ENCODE measurements at places on chromosomes 11 and 22.

DNA sequence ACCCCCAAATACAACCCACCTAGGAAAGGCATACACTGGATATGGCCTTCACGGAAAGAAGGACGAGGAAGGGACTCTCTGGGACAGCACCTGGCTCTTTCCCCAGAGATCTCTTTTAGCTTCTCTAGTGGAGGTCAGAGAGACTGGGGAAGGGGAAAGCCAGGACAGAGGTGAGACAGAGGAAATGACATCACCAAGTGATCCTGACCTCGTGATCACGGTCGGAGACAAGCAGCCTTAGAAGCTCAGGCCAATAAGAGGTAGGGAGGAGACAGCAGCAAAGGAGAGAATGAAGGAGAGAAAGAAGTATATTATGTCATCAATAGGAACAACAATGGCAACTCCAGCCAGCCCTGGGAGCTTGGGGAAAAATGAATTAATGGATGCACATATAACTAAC is 15.4 kb upstream of the TMPRSS13 start:
- DNase-seq = no peak

GRCh38 chr22:26709617-26710390 is 52.4 kb downstream of the MIAT start:
- no peak for DNase-seq

DNA sequence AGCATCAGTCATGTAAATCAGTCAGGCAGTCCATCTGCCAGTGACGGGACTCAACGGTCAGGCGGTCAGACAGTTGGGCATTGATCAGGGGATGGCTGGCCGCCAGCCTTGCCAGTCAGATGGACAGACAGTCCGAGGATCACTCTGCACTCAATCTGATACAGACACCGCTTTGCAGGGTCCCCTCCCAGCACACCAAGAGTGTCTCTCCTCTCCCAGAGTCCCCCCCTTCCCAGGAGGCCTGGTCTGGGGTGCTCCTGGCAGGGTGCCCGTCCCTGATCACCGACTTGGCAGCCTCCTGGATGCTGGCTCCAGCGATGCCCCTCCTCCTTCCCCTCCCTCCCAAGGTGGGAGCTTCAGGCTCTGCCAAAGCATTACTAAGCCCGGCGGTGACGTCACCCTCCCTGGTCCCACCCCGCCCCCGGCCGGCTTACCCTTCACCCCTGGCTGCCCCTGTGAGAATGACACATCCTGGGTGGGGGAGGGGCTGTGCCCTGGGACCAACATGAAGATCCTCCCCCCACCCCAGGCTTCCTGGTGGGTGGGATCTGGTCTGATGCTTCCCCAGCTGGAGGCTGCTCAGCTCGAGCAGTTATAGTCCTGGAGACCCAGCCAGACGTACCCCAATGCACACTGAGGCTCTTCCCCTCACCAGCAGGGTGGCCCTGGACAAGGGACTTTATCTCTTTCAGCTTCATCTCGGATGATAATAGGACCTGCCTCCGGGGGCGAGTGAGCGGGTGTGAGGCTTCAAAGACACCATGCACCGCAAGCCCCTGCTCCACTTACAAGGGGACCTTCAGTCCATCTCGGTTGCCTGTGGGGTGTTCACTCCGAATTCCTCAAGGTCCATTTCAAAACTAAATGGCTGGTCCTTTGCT is 69.2 kb downstream of the CD82 start:
- DNase-seq = no peak

- no peak for DNase-seq
These were observed 390.0 kb downstream of the AASDHPPT start for GRCh38 chr11:106467501-106467900.

GRCh38 chr11:113296447-113297205 is 17.8 kb upstream of the TTC12 start:
- DNase-seq = no peak

DNA sequence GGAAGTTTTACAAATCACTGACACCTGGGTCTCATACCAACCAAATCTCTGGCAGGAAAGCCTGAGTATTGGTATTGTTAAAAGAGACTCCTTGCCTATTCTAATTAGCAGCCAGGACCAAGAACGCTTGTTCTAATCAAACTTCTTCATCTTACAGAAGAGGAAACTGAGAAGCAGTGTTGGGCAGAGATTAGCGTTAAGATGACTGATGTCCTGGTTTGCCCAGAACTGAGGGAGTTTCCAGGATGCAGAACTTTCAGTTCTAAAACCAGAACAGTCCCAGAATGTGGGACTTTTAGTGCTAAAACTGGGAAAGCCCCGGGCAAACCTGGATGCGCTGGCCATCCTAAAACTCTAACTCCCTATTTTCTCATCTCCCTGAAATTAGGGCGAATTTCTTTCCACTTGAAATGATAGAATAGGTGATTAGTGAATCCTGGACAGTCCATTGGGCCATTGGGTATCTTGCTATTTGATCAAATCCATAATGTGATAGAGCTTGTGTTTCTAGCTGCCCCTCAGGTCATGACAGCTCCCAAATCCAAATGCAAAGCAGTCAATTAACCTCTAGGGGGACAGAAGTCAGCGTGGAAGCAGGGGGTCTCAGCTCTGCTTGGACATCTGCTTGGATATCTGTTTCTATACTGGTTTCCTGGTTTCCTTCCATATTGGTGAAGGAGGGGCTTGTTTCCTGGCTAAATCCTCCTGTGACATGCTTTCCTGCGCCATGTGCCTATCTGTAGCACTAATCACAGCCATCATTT is 16.0 kb upstream of the TMPRSS13 start:
- no peak for DNase-seq

DNA sequence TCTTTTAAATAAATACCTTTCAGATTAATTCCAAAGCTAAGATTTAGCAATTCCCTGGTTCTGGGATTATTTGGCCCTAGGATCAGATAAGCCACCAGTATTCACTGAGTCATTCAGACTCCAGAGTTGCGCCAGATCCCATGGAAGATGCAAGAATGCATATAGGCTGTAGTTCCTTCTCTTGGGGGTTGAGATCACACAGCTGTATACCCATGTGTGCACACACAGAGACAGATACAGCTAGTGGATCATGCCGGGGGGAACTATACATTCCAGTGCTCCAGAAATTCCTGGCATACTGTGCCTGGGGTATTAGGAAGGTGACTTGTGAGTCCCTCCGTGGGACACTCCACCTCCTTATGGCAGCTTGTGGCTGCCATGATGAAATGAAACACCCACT is 75.4 kb downstream of the ZBTB16 start:
- no peak for DNase-seq

DNA sequence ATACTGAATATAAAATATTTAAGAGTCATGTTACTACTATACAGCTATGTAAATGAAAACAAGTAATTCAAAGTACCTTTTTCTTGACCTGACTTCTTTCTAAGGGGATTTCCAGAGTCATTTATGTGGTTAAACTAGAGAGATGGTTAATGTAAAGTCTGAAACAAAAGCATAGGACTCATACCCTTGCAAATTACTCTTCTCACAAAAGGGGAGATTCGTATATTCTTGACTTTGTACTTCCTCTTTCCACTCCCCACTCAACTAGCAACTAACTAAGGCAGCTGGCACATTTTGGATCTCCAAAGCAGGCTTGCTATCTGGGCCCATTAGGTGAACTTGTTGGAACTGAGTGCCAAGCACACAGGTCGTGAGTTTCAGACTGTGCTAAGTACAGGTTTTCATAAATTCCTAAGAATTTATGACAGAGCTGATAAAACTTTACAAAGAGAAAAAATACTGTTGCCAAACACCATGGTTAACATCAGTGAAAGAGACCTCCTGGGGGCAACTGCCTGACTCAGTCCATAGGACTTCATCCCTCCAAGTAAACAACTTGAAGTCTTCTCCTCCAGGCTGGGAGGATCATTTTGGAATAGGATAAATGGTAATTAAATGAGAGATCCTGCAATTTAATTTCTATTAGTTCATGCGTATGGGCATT is 77.0 kb upstream of the DDI1 start:
- no peak for DNase-seq

- no peak for DNase-seq
These were observed 77.3 kb downstream of the CCDC34 start for GRCh38 chr11:27285761-27286160.

GRCh38 chr11:130129922-130130321 is 29.7 kb upstream of the ST14 start:
- DNase-seq = no peak

DNA sequence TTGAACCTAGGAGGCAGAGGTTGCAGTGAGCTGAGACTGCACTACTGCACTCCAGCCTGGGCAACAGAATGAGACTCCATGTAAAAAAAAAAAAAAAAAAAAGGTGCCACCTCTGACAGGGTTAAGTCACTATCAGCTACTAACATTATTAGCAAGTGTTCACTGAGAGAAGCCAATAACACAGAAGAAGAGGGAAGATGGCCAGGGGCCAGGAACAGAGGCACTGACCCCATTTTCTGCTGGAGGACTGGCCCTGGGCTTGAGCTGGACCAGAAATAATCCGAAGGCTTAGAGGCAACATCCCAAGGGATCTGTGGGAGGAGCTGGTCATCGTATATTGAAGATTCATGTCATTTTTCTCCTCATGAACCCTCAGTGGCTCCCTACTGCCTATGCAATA is 5.0 kb downstream of the SLC5A1 start:
- DNase-seq = no peak

- no peak for DNase-seq
These were observed 167.3 kb downstream of the UVRAG start for GRCh38 chr11:75982309-75982708.
